ENCODE measurements at places on chromosomes 7 and 10. TPM values are rescaled to one million over a fixed set of nuclear protein-coding genes. Genes with fewer than 3 reads are reported as not detected.

DNA sequence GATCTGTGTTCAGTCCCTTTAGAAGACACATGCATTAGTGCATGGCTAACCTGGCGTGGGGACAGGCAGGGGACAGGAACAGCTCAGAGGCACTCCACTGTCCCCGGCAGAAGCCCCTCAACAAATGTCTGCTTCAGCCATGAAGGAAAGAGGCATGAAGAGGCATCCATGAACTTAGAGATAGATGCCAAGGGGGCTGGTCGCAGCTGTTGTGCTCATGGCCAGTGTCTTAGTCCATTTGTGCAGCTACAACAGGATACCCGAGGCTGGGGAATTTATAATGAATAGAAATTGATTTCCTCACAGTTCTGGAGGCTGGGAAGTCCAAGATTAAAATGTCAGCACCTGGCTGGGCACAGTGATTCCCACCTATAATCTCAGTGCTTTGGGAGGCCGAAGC lies 14.5 kb upstream of the GNA12 start:
- H3K36me3 ChIP-seq = no peaks in the 10 kb centered on the region
- no peak overlapping the region for H3K27ac ChIP-seq
- H3K4me1 ChIP-seq = peaks cover 13% of the 10 kb centered on the region
- no peak for DNase-seq
- H3K4me3 ChIP-seq = no peak overlapping the region
- H3K27me3 ChIP-seq = peaks cover 4% of the 10 kb centered on the region

DNA sequence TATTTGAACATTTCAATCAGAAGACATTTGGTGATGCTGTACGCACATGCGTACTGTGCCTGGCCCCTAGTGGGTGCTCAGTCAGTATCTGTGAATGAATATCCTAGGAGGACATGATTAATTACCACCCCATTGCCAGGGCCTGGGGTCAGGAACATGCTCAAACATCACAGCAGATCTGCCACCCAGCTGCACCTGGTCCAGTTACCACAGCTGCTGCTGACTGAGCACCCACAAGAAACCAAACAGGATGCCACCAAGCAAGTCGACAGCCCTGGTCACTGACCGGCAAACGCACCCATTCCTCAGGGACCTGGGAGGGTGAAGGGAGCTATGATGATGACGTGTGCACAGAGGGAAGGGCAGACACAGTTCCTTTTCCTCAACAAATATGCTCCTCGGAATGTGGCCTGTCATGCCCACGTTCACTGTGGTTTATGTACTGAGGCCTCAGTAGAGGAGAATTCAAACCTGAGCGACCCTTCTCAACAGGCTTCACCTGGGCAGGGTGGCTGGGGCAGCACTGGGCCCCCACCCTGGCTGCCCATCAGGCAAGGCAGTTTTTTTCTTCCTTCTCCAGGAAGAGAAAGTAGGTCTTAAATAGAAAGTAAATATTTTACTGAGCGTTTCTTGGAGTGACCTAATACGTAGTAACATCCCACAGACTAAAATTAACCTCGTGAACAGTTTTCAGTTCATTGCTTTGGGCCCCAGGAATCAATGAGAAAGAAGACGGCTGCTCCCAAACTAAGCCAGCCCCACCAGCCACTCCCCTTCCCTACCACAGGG lies 13.4 kb downstream of the CTBP2 start:
- H3K27ac ChIP-seq = no peak overlapping the region
- H3K4me3 ChIP-seq = no peak overlapping the region
- no peak for DNase-seq
- peaks cover 56% of the 10 kb centered on the region for H3K27me3 ChIP-seq

- H3K36me3 ChIP-seq = no peaks in the 10 kb centered on the region
- no peak for DNase-seq
Observed at GRCh38 chr10:130341356-130341755, 205.2 kb downstream of the GLRX3 start.

Gene EIF4EBP2
- total RNA-seq = 49.3 TPM

- H3K36me3 ChIP-seq = peaks cover 31% of the 10 kb centered on the region
- DNase-seq = no peak
- H3K27ac ChIP-seq = peak overlapping the region; percentile 82
- no peaks in the 10 kb centered on the region for H3K27me3 ChIP-seq
- H3K4me3 ChIP-seq = peak overlapping the region; percentile 67
Observed at GRCh38 chr10:14543046-14543903, 212.6 kb upstream of the FRMD4A start.

DNA sequence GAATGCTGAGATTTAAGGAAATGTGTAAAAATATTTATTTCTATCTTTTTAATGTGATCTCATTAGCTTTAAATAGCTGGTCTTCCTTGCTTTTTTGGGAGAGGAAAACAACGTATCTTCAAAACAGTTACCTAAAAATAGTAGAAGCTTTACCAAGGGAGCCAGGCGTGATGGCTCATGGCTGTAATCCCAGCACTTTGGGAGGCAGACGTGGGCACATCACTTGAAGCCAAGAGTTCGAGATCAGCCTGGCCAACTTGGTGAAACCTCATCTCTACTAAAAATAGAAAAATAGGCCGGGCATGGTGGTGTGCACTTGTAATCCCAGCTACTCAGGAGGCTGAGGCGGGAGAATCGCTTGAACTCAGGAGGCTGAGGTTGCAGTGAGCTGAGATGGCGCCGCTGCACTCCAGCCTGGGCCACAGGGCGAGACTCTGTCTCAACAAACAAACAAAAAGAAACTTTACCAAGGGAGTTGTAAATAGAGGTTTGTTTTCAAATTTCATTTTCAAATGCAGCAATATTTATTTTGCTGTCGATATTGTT lies 48.4 kb upstream of the ITGB1 start:
- H3K36me3 ChIP-seq = no peaks in the 10 kb centered on the region
- no peak overlapping the region for H3K4me3 ChIP-seq
- DNase-seq = no peak
- peaks cover 9% of the 10 kb centered on the region for H3K4me1 ChIP-seq
- peaks cover 9% of the 10 kb centered on the region for H3K27me3 ChIP-seq
- H3K27ac ChIP-seq = no peak overlapping the region

GRCh38 chr10:131555406-131555805 lies 243.9 kb upstream of the TCERG1L start:
- no peaks in the 10 kb centered on the region for H3K27me3 ChIP-seq
- no peak for DNase-seq
- no peak overlapping the region for H3K4me3 ChIP-seq
- H3K36me3 ChIP-seq = no peaks in the 10 kb centered on the region
- peaks cover 1% of the 10 kb centered on the region for H3K4me1 ChIP-seq

Gene FANK1
- 0.69 TPM for total RNA-seq

- H3K36me3 ChIP-seq = no peaks in the 10 kb centered on the region
- H3K4me3 ChIP-seq = no peak overlapping the region
- peaks cover 2% of the 10 kb centered on the region for H3K27me3 ChIP-seq
Observed at GRCh38 chr10:21334891-21335696, 190.4 kb downstream of the SKIDA1 start.

- peaks cover 1% of the 10 kb centered on the region for H3K4me1 ChIP-seq
- H3K27ac ChIP-seq = no peak overlapping the region
- no peak overlapping the region for H3K4me3 ChIP-seq
- H3K36me3 ChIP-seq = no peaks in the 10 kb centered on the region
- H3K27me3 ChIP-seq = peaks cover 2% of the 10 kb centered on the region
- DNase-seq = no peak
Observed at GRCh38 chr7:86954971-86955370, 104.5 kb downstream of the ELAPOR2 start.

DNA sequence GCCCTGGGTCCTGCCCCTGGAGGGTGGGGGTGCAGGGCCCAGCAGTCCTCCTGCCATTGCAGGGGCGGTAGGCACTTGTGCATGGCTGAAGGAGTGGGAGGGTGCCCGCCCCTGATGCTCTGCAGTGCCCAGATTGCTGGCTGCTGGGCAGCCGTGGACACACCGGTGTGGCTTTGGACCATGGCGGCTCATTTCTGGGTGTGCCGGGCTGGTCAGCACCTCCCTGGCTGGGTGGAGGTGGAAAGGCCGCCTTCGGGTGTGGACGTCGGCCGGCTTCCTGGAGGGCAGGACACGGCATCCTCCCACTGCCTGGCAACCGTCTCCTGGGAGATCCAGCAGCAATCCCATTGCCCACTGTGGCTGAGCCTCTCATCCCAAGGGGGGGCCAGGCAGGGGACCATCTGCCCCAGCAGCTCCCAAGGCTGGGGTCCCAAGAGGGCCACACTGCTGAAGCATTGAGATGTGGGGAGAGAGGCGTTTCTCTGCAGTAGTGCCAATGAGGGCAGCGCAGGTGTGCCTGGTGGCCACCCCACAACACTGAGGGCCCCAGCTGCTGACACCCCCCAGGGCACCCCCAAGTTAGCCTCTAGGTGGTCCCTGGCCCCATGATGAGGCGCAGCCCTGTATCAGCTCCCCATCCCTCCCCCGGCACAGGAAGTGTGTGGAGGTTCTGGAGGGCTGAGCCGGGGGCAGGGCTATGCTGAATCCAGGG lies 12.9 kb downstream of the TTYH3 start:
- H3K4me1 ChIP-seq = peaks cover 12% of the 10 kb centered on the region
- H3K27ac ChIP-seq = peak overlapping the region; percentile 91
- no peaks in the 10 kb centered on the region for H3K27me3 ChIP-seq
- peak overlapping the region; percentile 78 for H3K4me3 ChIP-seq
- DNase-seq = no peak
- no peaks in the 10 kb centered on the region for H3K36me3 ChIP-seq

Gene LLCFC1
- not detected for total RNA-seq

Gene PDZD7
- total RNA-seq = 1.4 TPM

GRCh38 chr7:146554556-146554955 lies 438.0 kb downstream of the CNTNAP2 start:
- no peak for DNase-seq
- no peak overlapping the region for H3K4me3 ChIP-seq
- no peaks in the 10 kb centered on the region for H3K36me3 ChIP-seq
- no peaks in the 10 kb centered on the region for H3K27me3 ChIP-seq

DNA sequence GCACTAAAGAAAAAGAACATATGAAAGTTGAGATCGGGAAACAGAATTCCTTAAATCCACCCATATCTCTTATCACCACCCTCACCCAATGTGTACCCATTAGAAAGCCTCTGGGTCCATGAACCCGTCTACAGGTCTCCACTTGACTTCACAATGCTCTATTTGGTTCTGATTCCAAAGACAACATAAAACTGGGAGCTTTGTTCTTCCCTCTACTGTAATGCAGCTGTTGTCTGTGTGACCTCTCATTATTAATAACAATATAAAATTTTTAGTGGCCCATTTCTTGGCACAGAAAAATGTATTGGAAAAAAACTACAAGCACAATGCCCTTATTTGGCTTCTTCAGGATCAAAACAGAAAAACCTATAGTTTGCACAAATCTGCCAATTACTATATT lies 30.0 kb downstream of the DOCK4 start:
- DNase-seq = no peak
- no peak overlapping the region for H3K27ac ChIP-seq
- peaks cover 17% of the 10 kb centered on the region for H3K27me3 ChIP-seq

Gene LIPF
- total RNA-seq = not detected

- DNase-seq = peak; percentile 71
- no peak overlapping the region for H3K4me3 ChIP-seq
- peaks cover 10% of the 10 kb centered on the region for H3K4me1 ChIP-seq
- no peaks in the 10 kb centered on the region for H3K27me3 ChIP-seq
Observed at GRCh38 chr10:22550732-22551131, 163.6 kb downstream of the PIP4K2A start.

Gene NRAP
- total RNA-seq = not detected

GRCh38 chr7:36391436-36392198 lies 2.0 kb downstream of the ANLN start:
- DNase-seq = no peak
- H3K27ac ChIP-seq = peak overlapping the region; percentile 30
- no peaks in the 10 kb centered on the region for H3K27me3 ChIP-seq
- peak overlapping the region; percentile 90 for H3K4me3 ChIP-seq

DNA sequence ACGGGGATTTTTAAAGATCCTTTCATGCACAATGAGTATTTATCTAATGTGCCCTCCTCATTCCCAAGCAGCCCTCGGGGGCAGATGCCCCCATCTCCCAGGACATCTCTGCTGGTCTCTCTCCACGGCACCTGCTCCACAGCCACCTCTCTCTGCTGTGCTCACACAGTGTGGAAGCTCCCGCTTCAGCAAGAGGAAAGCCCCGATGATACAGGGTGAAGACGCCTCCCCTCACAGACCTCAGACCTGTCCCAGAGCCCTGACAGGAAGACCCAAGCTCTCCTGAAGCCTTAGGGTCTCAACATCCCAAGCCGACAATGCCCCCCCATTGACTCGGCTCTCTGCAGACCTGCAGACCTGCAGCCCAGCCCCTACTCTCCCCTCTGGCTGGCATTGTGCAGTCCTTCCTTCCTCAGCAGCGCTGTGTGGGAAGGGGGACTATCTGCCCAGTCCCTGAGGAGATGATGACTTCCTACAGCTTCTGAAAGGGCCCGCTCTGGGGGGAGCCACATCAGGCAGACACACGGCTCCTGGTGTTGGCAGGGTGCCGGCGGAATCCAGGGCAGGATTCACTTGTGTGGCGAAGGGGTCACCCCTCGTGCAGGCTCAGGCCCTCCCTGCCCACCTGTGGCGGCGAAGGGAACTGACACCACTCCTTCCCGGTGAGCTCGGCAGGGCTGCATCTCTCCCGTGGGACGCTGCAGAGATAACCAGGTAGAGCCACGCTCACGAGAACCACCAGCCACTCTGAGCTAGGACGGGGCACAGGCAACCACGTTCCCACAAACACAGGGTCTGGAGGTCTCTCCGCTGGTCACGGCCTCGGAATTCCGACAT lies 61.8 kb downstream of the PTPRN2 start:
- H3K27me3 ChIP-seq = peaks cover 2% of the 10 kb centered on the region
- no peak overlapping the region for H3K27ac ChIP-seq
- H3K4me1 ChIP-seq = no peaks in the 10 kb centered on the region
- H3K36me3 ChIP-seq = no peaks in the 10 kb centered on the region
- no peak for DNase-seq

DNA sequence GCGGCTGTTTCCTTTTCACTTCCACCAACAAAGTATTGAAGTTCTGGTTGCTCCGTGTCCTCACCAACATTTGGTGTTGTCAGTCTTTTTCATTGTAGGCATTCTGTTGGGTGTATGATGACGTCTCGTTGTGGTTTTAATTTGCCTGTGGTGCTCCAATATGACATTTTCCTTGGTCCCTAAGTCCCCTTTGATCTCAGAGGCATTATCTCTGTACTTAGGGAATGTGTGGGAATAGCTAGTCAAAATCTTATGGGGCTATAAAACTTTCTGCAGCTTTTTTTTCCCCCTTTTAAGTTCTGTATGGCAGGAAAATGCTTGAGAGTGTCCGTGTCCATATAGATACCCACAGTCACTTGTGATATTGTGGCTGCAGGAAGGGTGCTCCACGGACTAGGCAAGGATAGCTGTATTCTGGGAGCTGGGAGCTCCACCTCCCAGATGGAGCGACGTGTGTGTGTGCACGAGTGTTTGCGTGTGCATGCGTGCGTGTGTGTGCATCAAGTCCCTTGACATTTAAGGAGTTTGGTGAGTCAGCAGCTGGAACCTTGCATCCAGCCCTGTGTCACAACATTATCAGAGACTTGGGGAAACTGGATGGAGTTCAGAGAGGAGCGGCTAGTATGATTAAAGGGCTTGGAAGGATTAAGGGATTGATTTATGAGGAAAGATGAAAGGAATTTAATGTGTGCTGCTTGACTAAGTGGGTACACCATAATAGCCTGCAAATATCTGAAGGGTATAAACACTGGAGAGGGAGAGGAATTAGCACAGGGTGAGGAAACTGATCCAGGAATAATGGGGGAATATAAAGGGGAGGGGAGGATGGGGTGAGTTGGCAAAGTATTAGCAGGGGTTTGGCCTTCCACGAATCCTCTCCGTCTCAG lies 66.8 kb downstream of the LRMDA start:
- no peaks in the 10 kb centered on the region for H3K36me3 ChIP-seq
- DNase-seq = no peak
- no peak overlapping the region for H3K27ac ChIP-seq
- H3K4me3 ChIP-seq = no peak overlapping the region

GRCh38 chr10:130770018-130770630 lies 541.4 kb downstream of the TCERG1L start:
- H3K4me3 ChIP-seq = no peak overlapping the region
- H3K27me3 ChIP-seq = no peaks in the 10 kb centered on the region
- no peaks in the 10 kb centered on the region for H3K4me1 ChIP-seq

Data from activated naive CD8-positive, alpha-beta T cell treated with anti-CD3 and anti-CD28 coated beads, Interleukin-2, amount 10 ng/mL, durations not matched to agents 7 days and 5 days (primary cell).